ENCODE measurements at places on chromosomes 12 and 14.

DNA sequence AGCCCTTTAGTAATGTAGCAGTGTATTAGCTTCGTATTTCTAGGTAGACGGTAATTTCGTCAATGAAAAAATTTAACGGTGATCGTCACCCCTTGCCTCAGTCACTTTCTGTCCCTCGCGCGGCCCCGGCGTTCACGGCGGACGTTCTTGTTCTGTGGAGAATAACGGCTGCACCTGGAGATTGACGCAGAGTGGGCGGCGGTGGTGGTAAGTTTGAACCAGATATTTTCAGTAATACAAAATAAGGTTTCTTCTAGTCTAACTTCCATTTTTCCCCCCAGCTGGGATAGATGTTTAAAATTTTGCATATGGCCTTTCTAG lies 341 bp downstream of the ZNF10 start:
- DNase-seq, result no peak

- DNase-seq, result peak; percentile 13
Measured at GRCh38 chr12:29562110-29562804, 64.8 kb upstream of the OVCH1 start.

DNA sequence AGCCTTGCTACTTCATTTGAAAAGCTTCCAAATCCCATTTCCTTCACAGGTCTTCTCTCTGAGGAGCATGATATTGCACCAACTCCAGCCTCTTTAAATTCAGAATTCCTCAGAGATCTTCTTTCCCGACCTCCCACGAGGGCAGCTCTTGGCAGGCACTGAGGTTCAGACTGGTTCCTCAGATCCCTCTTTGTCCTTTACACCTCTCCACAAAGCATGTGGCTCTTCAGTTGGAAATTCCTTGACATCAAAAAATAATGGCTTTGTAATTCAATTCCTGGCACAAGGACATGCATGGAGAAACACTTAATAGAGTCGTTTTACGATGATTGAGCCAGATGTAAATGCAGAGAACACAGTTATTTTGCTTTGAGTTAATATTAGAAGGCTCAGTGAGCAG lies 63.2 kb upstream of the TMX1 start:
- no peak for DNase-seq

DNA sequence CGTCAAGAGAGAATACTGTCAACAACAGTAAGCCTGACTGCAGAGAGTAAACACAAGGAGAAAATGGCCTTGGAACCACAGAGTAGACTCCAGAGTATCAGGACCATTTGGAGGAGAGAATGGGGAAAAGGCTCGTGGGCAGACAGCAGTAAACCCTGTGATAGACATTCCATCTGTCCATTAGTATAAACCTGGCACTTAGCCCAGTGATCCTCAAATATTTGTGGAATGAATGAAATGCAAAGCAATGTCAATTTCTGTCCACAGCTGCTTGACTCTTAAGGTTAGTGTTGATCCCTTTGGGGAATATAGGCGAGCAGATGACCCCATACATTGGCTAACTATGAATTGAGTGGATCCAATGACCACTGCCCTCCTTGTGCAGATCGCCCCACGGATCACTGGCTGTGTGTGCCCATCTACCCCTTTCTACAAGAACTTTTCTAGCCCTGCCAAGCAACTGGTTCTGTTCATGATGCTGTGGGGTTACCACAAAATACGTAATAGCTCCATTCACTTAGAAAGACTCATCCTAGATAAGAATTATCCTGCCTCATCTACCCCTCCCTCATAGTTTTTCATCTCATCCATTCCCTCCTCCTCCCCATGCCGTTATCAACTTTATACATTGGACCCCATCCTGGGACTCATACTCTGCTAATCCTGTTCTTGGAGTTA lies 846.8 kb downstream of the NRXN3 start:
- DNase-seq, result peak; percentile 58

- no peak for DNase-seq
Measured at GRCh38 chr12:14920475-14921126, 17.7 kb downstream of the ERP27 start.

Data from retinal pigment epithelial cell (primary cell).